Hematopoietic multipotent progenitor cell treated with erythropoietin and hydrocortisone succinate and interleukin-3 and kit ligand, for 4 days (in vitro differentiated cells): ENCODE measurements at places on chromosomes 12 and 14.

DNA sequence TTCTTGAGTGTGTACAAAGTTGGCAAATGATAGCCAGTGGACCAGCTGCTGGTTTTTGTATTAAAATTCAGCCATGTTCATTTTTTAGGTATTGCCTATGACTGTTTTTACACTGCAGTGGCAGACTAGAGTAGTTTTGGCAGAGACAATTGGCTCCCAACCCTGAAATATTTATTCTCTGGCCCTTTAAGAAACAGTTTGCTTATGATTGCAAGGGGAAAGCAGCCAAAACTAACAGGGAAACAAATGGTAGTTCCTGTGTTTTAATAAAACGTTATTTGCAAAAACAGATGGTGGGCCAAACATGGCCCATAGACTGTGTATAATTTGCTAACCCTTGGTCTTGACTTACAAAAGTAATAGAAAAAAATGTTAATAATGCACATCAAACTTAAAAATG, 110.2 kb downstream of the ALX1 start:
- no peak for DNase-seq

- DNase-seq = no peak
These were observed 360.5 kb downstream of the APAF1 start for GRCh38 chr12:99005601-99006000.

- DNase-seq = peak; percentile 29
These were observed 379.2 kb upstream of the OR4E1 start for GRCh38 chr14:22052795-22053194.

DNA sequence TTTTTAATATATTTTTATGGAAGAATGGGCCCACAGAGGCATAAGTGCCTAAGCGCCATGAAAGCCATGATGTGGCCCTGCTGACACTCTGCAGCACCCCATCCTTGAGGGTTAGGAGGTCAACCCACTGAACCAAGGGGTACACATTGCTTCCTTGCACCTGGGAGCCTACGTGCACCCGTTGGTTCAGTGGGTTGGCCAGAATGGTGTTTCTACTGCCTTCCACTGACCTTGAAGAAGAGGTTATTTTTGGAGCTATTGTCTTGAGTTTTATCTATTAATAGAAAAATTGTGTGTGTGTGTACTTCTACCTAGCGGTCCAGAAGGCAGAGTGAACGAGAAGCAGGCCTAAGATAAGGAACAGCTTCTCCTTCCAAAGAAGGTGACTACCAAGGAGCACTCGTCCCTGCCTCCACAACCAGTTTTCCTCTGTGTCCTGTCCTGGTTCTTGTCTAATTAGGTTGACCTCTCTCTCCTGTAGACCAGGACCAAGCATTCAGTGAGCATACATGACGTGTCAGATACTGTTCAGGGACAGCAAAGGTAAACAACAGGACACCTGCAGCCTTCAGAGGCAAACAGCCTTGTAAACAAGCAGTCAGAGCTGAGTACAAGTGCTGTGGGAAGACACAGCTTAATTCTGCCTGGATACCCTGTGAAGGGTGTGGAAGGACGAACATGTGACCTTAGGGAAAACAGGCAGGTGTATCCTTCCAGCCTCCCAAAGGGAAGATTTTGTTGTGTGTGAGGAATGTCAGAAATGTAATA, 30.4 kb upstream of the PLEK2 start:
- DNase-seq = no peak

- DNase-seq = no peak
These were observed 11.6 kb downstream of the KMT2D start for GRCh38 chr12:49048953-49049352.

GRCh38 chr14:75844486-75844885, 137.3 kb downstream of the TGFB3 start:
- DNase-seq = no peak

DNA sequence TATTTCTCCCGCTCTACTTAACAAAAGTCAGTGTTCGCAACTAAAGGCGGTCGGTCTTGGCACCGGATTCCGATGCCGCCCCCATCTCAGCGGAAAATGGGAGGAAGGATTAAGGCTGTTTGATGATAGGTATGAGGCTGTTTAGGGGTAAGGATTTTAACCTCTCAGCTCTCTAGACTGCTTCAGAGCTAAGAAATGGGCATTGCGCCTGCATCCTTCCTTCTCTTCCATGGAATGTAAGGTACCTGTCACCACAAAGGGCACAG, 1.4 kb downstream of the COCH start:
- no peak for DNase-seq

DNA sequence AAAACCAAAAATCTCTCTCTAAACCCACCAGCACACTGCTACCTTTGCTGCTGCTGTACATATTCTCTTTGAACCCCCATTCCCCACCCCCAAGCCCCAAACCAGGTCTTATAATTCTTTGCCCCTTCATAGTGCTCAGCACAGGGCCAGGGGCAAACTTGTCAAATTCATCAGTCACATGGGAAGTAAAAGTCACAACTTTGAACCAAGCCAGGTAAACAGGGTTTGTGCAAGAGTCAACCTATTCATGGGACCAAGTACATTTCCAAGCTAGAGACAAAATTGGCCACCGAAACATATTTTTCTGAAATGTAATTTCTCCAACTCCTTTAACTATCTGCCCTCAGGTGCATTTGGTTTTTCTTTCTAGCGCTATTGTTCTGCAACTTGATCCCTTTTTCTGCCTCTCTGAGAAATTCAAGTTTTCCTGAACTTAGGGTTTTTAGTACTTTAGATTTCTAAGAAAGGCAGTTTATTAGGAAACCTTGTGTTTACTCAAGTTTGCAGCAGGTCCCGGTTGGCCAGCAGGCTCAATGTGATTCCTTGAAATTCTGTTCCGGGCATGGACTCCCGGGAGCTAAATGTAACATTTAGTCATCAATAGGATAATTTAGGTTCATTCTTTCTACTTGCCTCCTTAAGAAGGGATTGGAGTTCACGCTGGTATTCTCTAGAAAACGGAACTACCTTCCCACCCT, 230.5 kb downstream of the EFCAB11 start:
- DNase-seq = no peak

GRCh38 chr14:64095620-64096019, 198.6 kb downstream of the ESR2 start:
- no peak for DNase-seq

- no peak for DNase-seq
These were observed 336.1 kb downstream of the RPS29 start for GRCh38 chr14:49250109-49250508.

DNA sequence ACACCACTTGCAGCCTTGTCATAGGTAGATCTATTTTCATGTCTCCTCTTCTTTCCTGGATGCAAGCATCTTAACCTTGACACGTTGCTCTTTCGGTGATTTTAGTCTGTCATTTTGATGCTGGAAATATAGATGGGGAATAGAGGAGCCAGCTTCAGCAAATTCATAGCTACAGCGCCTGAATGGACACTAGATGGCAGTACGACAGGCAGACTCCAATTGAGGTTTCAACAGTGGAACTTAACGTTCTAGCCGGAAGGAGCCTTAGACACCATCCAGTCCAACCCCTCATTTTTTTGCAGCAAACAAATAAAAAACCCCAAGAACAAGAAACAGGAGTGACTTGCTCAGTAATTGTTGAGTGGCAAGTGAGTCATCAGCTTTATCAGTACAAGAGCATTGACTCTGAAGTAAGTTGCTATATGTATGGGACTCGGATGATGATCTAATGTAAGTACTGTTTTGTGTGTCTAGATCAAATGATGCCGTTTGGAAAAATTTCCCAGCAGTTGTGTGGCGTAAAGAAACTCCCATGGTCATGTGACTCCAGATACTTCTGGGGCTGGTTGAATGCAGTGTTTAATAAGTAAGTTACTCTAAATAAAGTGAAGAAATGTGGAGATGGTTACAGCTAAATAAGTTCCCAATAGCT, 9.0 kb downstream of the DMAC2L start:
- peak; percentile 97 for DNase-seq

DNA sequence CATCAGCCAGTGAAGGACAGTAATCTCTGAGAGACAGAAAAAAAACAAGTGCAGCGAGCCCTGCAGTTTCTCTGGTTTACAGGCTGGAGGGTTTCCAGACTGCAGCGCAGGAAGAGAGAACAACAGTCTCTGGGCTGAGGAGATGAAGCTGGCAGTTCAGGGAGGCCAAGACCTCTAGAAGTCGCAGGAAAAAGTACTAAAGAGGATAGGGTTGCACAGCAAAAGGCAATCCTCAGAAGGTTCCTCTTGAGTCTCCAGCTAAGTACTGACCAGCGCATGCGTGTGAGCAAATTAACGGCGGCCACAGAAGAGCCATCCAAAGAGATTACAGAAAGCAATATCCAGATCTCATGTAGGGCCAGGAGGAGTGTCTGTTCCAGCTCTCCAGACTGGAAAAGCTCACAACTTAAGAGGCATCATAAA, 12.2 kb upstream of the CCDC60 start:
- no peak for DNase-seq

- no peak for DNase-seq
These were observed 8.4 kb downstream of the ZC2HC1C start for GRCh38 chr14:75077794-75078193.

DNA sequence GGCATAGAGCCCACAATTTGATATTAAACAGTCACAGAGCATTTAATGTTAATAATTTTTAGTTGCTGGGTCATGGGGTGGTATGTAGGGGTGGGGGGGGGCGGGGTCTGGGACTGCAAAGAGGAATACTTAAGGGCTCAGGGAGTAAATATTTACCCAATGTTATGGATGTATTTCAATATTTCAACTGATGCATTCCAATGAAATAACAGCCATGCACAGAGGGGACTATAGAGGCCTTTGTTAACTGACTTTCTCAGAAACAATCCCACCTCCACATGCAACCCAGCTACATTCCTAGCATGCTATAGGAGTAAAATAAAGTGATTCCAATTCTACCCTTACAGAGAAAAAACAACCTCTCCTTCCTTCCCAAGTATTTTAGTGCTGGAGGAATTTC, 7.9 kb upstream of the BBS10 start:
- no peak for DNase-seq

- no peak for DNase-seq
These were observed 7.2 kb downstream of the NAB2 start for GRCh38 chr12:57096099-57096572.

GRCh38 chr12:131900397-131900796, 6.0 kb downstream of the ULK1 start:
- DNase-seq = no peak

DNA sequence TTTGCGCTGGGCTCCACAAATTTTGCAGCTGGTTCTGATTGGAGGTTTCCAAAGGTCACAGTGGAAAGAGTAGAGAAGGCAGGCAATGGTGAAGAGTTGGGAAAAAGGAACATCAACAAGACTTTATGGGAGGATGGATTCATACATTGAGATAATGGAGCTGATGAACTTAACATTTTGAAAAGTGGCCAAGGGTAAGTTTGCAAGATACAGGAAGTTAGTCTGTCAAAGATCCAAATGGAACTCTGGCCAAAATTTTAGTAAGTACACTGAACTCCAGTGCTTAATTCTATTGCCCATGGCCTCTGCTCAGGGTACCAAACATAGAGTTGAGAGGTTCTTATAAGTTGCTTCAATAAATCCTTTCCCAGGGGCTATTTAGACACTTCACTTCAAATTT, 15.6 kb downstream of the CCER1 start:
- DNase-seq = no peak

- peak; percentile 86 for DNase-seq
These were observed 76.8 kb downstream of the HSD17B6 start for GRCh38 chr12:56839915-56840325.

GRCh38 chr14:76509311-76509710, 133.4 kb downstream of the ESRRB start:
- no peak for DNase-seq

DNA sequence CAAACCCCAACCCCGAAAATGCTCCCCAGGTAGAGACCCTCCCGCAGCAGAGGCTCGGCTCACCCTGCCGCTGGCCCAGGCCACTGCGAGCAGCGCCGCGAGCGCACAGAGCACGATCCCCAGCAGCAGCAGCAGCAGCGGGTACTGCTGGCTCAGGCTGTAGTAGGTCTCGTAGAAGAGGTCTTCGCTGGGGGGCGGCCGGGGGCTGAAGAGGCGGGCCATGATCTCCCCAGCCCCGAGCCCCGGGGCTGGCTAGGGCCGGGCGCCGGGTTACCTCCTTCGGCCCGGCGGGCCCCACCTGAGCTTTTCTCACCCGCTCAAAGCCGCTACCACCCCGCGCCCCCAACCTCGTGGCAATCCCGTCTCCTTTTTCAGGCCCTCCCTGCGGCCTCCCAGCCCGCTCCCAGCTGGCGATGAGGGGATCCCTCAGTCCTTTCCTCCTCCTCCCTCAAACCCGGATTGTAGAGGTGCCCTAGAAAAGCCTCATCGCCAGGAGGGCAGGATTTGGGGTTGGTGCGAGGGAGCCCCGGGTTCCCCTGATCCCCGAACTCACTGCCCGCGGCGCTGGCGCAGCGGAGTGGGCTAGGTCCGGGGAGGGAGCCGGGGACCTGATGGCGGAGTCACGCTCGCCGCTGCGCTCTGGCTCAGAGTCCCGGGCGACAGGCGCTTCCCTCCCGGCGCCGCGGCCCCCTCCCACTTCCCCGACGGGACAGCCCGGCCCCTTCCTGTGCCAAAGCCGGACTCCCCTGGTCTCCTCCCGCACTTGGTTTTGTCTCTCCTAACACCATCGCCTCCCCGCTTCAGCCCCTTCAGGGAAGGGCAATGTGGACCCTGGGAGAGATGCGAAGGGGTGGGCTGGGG, at the start of gene ADCY4:
ADCY4 (minus strand) TSS at position 641 of the 861 bp plus-strand sequence; CDS start at position 222, 419 bp downstream.
- peak; percentile 41 for DNase-seq

GRCh38 chr12:29681370-29681769, 102.4 kb downstream of the TMTC1 start:
- DNase-seq = no peak

DNA sequence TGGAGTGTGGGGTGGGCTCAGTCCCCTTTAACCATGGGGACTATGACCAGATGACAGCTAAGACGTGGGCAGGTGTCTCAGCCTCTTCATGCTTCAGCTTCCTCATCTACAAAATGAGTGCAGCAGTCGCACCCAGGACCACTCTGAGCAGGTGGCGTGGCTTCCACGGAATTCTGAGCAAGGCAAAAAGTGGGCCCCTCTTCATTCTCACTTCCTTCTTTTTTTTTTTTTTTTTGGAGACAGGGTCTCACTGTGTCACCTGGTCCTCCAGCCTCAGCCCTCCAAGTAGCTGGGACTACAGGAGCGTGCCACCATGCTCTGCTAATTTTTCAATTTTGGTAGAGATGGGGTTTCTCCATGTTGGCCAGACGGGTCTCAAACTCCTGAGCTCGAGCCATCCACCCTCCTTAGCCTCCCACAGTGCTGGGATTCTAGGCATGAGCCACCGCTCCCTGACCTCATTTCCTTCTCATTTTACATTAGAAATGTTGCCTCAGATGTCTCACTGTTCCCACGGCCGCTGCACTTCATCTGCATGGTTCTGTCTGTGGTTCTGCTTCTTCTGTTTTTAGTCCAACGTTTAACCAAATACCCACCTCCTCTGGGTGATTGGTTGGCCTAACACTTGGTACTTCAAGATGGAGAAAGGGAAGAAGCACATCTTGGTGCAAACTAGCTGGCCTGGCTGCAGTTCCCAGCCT, 41.3 kb upstream of the BCL7A start:
- DNase-seq = peak; percentile 24
